GM18507 (cell line): ENCODE measurements at places on chromosomes 4 and X.

DNA sequence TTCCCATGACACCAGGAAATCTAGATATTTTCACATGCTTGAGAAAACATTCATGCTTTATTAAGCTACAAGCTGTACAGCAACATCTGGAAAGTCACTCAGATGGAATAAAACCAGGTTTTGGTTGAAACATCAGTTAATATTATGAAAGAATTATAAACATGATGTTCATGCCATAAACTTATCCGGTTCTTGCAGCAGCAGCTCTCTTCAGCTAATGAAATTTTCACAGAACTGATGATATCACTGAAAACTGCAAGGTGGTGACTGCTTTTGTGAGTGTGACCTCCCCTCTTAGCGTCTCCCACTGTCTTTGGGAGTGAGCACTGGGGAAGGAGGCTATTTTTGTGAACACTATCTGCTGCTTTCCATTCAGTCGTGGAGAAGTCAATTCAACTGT, 56.9 kb downstream of the ARHGAP10 start:
- DNase-seq = no peak

DNA sequence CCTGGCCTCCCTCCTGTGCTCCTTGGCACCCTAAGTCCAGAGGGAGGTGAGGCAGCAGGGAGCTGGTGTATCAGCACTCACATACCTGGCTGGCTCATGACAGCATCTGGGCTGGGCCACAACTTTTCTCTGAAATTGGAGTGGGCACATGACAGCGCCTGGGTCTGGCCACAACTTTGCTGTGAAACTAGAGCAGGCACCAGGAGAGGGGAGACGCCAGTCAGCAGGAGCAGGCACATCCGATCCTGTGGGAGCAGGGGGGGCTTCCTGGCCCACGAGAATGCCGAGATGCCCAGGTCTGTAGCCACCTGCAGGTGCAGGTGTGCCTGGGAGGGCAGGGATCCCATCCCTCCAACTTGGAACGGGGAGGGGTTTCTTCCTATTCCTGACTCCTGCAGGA, 69.7 kb upstream of the PPP3CA start:
- DNase-seq = no peak

DNA sequence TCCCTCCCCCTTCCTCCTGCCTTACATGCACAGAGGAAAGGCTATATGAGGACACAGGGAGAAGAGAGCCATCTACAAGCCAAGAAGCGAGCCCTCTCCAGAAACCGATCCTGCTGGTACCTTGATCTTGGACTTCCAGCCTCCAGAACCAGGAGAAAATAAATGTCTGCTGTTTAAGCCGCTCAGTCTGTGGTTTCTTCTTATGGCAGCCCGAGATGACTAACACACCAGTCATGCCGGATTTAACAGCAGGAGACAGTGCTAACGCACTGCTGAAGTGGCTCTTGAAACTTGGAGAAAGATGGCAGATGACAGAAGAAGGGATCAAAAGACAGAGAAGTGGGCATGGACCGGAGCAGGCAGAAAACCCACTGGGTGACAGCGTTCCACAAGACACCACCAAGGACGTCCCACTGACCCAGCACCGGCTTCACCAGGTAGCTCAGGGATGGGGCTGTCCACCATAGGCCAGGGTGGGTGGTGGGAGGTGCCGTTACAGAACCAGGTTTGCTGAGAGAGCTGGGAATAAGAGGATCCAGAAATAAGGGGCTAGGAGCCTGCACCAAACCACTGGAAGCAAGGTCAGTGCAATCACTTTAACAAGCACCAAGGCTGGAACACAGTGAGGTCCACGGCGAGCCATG, 6.2 kb upstream of the MAN2B2 start:
- DNase-seq = no peak

DNA sequence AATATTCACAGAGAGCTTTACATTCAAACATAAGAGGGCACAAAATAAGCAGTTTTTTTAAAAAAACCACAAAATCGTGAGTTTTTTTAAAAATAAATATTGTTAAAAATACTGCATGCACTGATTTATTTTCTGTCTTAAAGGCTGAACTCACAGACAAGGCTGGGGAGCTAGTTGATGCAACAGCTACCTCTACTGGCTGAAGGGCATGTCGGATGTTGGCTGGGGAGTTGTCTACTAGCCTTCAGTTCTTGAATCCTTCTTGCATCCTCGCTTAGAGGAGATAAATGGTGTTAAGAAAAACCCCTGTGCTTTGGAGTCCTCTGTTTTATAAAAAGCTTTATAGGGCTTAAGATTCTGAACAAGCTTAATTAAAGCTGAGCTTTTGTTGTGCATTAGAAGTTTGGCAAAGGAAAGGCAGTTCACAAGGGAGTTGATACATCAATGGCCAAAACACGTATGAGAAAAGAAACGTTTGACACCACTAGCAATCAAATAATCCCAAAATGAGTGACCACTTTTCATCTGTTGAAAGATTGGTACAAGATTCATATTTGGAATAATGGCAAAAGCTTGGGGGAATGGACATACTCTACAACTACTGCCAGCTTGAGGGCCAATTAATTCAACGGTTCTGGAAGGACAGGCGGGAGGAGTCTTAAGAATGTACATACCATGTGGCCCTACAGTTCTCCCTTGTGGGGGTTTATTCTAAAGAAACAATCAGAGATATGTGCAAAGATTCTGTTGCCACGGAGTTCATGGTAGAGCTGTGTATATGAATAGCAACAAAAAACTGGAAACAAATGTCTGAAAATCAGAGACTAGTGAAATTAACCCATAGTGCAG, 94.7 kb downstream of the SEL1L3 start:
- no peak for DNase-seq
